ENCODE measurements at places on chromosomes 7 and 10. TPM values are rescaled to one million over a fixed set of nuclear protein-coding genes. Genes with fewer than 3 reads are reported as not detected.

HOXA5 gene
- total RNA-seq: 4.9 TPM

TET1 gene
- total RNA-seq: 19.1 TPM

HGF gene
- not detected for total RNA-seq

DNA sequence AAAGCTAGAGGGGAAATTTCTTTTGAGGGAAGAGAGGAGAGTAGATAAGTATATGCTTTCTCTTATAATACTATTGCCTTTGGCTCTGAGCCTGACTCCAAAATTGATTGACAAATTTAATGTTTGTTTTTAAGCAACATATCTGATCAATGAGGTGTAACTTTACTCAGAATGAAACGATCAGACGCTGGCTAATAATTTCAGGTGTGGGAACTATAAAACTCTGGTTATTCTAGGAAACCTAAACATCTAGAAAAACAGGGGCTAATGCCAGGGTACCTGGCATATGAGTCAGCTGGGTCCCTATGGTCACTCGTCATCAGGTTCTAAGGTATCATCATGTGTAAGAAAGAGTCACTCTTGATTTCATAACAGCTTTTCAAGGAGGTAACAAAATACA, 139.7 kb downstream of the ATE1 start:
- no peaks in the 10 kb centered on the region for H3K27me3 ChIP-seq
- DNase-seq: no peak

STEAP4 gene
- not detected for total RNA-seq

GRCh38 chr7:85512790-85513189, 325.9 kb upstream of the SEMA3D start:
- H3K27me3 ChIP-seq: no peaks in the 10 kb centered on the region
- no peak overlapping the region for H3K4me3 ChIP-seq
- H3K4me1 ChIP-seq: 0 out of 2 replicates have a peak, but pooled peaks cover 5% of the 10 kb centered on the region
- no peak overlapping the region for H3K27ac ChIP-seq

DNA sequence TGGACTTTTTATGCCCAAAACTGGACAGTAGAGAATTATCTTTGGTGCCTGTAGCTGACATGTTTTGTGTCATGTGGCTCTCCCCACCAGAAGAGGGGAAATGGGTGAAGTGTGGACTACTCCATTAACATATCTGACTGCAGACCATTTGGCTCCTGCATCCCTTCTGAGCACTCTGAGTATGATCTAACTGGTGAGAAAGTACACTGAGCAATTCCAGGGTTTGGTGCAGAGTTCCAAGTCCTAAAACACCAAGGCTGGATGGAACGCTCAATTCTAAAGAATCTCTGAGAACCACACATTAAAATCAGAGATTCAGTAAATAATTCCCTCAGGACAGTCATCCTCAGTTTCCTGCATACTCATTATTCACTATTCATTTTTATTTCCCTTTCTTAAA, 22.8 kb upstream of the OSBPL3 start:
- no peaks in the 10 kb centered on the region for H3K4me1 ChIP-seq
- no peaks in the 10 kb centered on the region for H3K36me3 ChIP-seq
- no peak overlapping the region for H3K4me3 ChIP-seq
- no peak overlapping the region for H3K27ac ChIP-seq
- no peak for DNase-seq

AKR1D1 gene
- total RNA-seq: 2.2 TPM

GRCh38 chr10:19169684-19170083, 121.1 kb downstream of the MALRD1 start:
- H3K36me3 ChIP-seq: no peaks in the 10 kb centered on the region
- no peak overlapping the region for H3K4me3 ChIP-seq
- H3K27ac ChIP-seq: no peak overlapping the region
- DNase-seq: no peak

GRCh38 chr10:101207026-101207425, 22.2 kb downstream of the LBX1 start:
- no peak overlapping the region for H3K27ac ChIP-seq
- no peaks in the 10 kb centered on the region for H3K36me3 ChIP-seq
- 0 out of 2 replicates have a peak, but pooled peaks cover 1% of the 10 kb centered on the region for H3K27me3 ChIP-seq
- DNase-seq: no peak

DNA sequence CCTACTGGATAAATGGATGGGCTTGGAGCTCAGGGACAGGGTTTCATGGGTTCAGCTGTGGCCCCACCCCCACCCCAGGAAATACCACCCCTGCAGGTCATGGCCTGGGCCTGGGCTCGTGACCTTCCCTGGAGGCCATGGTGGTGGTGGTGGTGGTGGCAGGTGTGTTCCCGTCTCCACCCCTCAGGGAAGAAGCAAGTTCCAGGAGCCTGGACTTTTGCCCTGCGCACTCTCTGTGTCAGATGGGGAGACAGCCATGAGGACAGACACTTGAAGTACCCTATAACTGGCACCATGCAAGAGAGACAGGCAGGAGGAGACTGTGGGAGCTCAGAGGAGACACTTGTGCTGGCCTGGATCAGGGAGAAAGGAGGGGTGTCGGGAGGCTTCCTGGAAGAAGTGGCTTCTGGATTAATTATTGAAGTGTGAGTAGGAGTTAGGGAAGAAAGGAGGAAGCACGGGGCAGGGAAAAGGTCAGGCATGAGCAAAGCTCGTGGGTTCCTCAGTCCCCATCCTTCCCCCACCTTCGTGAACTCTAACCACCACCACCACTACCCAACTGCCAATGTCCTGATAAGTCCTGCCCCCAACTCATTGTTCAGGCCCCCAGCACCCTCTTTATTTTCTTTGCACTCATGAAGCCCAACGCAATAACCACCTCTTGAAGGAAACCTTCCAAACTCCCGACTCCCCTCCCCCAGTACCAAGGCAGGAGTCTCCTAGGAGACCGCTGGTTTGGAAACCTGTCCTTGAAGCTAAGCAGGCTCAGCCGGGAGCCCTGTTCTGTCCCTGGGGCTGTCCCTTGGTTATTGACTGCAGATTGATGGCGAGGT, 8.9 kb downstream of the SH2B2 start:
- no peak overlapping the region for H3K27ac ChIP-seq
- no peaks in the 10 kb centered on the region for H3K27me3 ChIP-seq
- peaks cover 11% of the 10 kb centered on the region for H3K4me1 ChIP-seq
- DNase-seq: no peak

DNA sequence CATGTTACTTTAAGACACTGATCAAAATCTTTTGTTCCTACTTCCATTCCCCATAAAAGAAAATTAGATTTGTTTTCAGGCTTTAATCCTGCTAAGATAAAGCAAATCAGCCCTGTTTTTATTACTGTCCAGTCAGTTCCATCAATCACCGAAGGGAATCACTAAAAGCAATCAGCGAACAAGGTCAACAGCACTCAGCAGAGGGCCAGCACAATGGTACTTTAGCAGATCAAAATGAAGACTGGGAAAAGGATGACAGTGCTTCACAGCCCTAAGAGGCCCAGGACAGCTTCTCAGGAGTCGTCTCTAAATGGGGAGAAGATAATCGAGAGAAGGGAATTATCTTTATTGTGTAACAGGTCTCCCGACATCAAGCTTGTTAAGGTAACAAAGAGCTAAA, 32.7 kb downstream of the SEM1 start:
- H3K27me3 ChIP-seq: no peaks in the 10 kb centered on the region
- H3K27ac ChIP-seq: no peak overlapping the region
- H3K4me3 ChIP-seq: no peak overlapping the region
- no peaks in the 10 kb centered on the region for H3K36me3 ChIP-seq
- no peaks in the 10 kb centered on the region for H3K4me1 ChIP-seq
- DNase-seq: no peak

MAD1L1 gene
- total RNA-seq: 58.6 TPM

DNA sequence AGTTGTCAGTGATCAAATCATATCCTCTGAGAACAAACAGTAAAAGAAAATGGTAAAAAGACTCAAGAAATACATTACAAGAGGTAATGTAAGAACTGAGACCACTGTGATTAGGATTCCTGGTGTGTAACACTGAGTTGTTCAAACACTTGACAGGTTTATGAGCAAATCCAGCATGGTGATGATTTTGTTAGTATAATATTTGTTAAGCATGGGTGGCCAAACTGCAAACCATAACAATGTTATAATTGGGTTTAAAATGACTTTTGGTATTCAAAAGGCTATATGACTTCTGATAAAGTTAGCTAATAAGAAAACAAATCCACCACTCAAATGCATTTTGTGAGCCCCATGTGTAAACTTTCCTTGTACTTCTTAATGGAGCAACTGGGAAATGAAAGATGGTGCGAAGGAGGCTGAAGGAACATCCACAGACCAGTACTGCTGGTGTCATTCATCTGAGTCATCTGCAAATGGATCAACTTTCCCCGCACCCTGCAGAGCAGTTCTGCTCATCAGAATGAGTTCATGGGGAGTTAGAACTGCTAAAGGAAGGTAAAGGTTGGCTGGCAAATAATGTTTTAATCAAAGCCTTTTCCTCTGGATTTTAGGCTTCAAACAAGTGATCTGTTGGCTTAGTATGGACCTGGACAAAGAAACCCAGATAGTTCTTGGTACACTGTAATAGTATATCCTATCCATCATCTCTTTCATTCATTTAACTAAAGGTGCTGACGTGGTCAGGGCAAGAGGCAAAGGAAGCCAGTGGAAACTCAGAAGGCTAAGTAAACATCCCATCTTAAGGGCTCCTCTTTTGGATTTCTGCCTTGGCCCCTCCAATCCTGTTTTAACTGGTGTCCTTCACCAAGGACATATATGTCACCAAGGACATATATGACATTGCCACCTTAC, 45.0 kb downstream of the AFAP1L2 start:
- H3K27me3 ChIP-seq: no peaks in the 10 kb centered on the region
- no peak overlapping the region for H3K27ac ChIP-seq
- H3K4me1 ChIP-seq: peaks cover 28% of the 10 kb centered on the region
- no peak overlapping the region for H3K4me3 ChIP-seq
- no peak for DNase-seq

GRCh38 chr10:11757821-11758463, 15.8 kb downstream of the ECHDC3 start:
- DNase-seq: peak; percentile 94
- H3K27ac ChIP-seq: peak overlapping the region; percentile 15
- no peaks in the 10 kb centered on the region for H3K36me3 ChIP-seq
- H3K4me3 ChIP-seq: no peak overlapping the region

ADAP1 gene
- 65.6 TPM for total RNA-seq

SNCG gene
- not detected for total RNA-seq

DNA sequence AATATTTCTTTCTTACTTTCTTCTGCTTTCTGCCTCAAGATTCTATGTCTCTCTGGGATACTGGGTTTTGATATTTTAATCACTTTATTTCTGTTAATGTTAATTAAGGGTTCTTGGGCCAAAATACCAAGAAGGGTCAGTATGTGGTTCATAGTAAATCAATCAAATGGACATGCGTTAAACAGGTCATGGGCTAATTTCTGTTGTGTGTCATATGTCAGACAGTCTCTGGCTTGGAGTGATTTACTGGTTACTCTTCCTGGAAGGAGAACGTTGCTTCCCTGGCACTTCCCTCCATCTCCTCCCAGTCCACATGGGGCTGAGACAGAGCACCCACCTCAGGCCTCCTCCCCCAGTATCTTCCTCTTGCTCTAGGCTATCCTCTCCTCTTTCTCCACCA, 489.1 kb downstream of the SUGCT start:
- H3K4me1 ChIP-seq: peaks cover 22% of the 10 kb centered on the region
- H3K27me3 ChIP-seq: no peaks in the 10 kb centered on the region
- no peak for DNase-seq
- H3K4me3 ChIP-seq: no peak overlapping the region

FEZF1 gene
- not detected for total RNA-seq

- DNase-seq: no peak
- no peaks in the 10 kb centered on the region for H3K27me3 ChIP-seq
- no peaks in the 10 kb centered on the region for H3K36me3 ChIP-seq
- H3K27ac ChIP-seq: no peak overlapping the region
- H3K4me1 ChIP-seq: peaks cover 10% of the 10 kb centered on the region
- no peak overlapping the region for H3K4me3 ChIP-seq
Observed at GRCh38 chr7:38934536-38934935, 25.5 kb upstream of the VPS41 start.

DNA sequence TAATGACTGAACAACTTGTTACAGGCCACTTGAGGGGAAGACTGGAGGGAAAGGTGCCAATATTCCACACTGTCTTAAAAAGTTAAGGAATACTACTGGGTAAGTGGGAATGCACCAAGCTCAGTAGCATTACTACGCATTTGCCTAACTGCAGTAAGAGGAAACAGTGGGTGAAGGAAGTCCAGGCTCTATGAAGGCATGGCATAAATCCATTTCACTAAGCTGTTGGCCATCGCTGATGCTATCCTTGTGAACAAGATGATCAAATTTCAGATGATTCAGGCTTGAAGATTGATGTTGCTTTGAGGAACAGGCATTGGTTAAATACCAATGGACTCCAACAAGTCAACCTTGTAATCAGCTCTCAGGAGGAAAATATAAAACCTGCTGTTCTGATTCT, 44.2 kb upstream of the TES start:
- H3K27me3 ChIP-seq: no peaks in the 10 kb centered on the region
- no peaks in the 10 kb centered on the region for H3K36me3 ChIP-seq
- DNase-seq: no peak
- no peak overlapping the region for H3K4me3 ChIP-seq

- no peak overlapping the region for H3K4me3 ChIP-seq
- no peak for DNase-seq
- H3K27ac ChIP-seq: no peak overlapping the region
- H3K27me3 ChIP-seq: no peaks in the 10 kb centered on the region
Observed at GRCh38 chr7:98266840-98267239, 14.6 kb upstream of the BRI3 start.

GRCh38 chr10:65708057-65708456, 1217.8 kb upstream of the LRRTM3 start:
- DNase-seq: no peak
- no peaks in the 10 kb centered on the region for H3K27me3 ChIP-seq

ANKRD30A gene
- not detected for total RNA-seq

PBLD gene
- 15.3 TPM for total RNA-seq

NPTX2 gene
- total RNA-seq: not detected

- H3K4me3 ChIP-seq: no peak overlapping the region
- no peaks in the 10 kb centered on the region for H3K4me1 ChIP-seq
- H3K36me3 ChIP-seq: no peaks in the 10 kb centered on the region
- no peaks in the 10 kb centered on the region for H3K27me3 ChIP-seq
- no peak for DNase-seq
Observed at GRCh38 chr10:59283456-59284091, 78.8 kb downstream of the FAM13C start.

LIPF gene
- not detected for total RNA-seq

FKBP9 gene
- total RNA-seq: 74.3 TPM

CALHM1 gene
- not detected for total RNA-seq

DNA sequence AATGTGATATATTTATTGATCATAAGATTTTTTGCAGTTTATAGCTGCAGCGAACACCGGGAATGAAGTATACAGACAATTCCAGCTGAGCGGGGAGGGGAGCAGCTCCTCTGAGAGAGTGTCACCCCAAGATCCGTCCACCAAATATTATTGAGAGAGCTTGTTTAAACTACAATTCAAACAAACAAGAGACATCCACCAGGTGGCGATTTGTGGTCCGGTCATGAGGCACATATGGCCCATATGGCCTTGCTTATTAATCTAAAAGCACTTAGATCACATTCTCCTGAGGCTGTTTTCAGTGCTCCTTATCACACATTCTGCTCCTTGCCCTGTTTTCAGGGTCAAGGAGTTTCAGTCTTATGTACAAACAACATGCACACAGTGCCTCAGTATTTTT, 83.1 kb downstream of the THSD7A start:
- no peak overlapping the region for H3K27ac ChIP-seq
- no peak overlapping the region for H3K4me3 ChIP-seq
- H3K36me3 ChIP-seq: no peaks in the 10 kb centered on the region
- H3K27me3 ChIP-seq: no peaks in the 10 kb centered on the region
- 0 out of 2 replicates have a peak, but pooled peaks cover 3% of the 10 kb centered on the region for H3K4me1 ChIP-seq
- peak; percentile 11 for DNase-seq

UTF1 gene
- total RNA-seq: not detected

KIF11 gene
- total RNA-seq: 37.7 TPM

Data from Caco-2 (cell line).